ENCODE measurements at places on chromosomes 11 and 22. TPM values are rescaled to one million over a fixed set of nuclear protein-coding genes. Genes with fewer than 3 reads are reported as not detected.

Gene DCHS1
- 5.0 TPM for polyA plus RNA-seq

- no peaks in the 10 kb centered on the region for H3K27me3 ChIP-seq
- H3K27ac ChIP-seq, result no peak overlapping the region
- H3K4me3 ChIP-seq, result no peak overlapping the region
- DNase-seq, result no peak
- no peaks in the 10 kb centered on the region for H3K4me1 ChIP-seq
- no peaks in the 10 kb centered on the region for H3K36me3 ChIP-seq
Measured at GRCh38 chr11:28542561-28542960, 434.4 kb downstream of the METTL15 start.

- H3K36me3 ChIP-seq, result no peaks in the 10 kb centered on the region
- H3K27me3 ChIP-seq, result no peaks in the 10 kb centered on the region
- H3K27ac ChIP-seq, result no peak overlapping the region
- no peak overlapping the region for H3K4me3 ChIP-seq
- H3K4me1 ChIP-seq, result peaks cover 7% of the 10 kb centered on the region
- DNase-seq, result no peak
Measured at GRCh38 chr11:108984523-108984922, 319.7 kb downstream of the DDX10 start.

Gene CELSR1
- polyA plus RNA-seq, result 0.07 TPM

DNA sequence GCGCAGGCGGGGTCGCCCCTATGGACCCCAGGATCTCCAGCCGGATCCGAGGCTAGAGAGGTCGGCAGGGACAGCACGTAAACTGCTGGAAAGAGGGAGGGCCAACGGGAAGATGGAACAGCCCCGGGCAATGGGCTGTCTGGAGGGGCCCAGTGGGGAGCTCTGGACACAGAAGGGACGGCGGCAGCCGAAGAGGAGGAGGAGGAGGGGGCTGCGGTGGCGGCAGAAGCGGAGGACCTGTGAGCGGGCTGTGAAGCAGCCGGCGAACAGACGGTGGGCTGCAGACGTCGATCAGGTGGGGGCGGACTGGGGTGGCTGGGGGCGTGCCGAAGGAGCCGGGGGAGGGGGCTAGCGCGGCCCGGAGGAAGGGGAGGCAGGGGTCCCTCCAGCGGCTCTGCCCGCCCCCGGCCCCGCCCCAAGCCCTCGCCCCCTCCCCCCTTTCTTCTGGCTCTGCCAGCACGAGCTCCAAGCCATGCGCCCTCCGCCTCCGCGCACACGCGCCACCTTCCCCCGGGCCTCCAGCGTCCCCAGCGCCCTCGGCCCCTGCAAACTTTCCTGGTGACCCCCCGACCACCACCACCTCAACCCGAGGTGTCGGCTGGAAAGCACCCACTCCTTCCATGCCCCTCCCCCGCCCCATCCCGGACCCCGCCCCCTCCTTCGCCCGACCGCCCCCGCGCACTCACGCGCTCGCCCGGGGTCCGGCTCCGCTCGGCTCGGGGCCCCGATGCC is 432 bp downstream of the TNKS1BP1 start:
- peak overlapping the region; percentile 73 for H3K4me3 ChIP-seq
- H3K36me3 ChIP-seq, result peaks cover 9% of the 10 kb centered on the region
- peak; percentile 68 for DNase-seq
- no peaks in the 10 kb centered on the region for H3K27me3 ChIP-seq
- peak overlapping the region; percentile 90 for H3K27ac ChIP-seq

DNA sequence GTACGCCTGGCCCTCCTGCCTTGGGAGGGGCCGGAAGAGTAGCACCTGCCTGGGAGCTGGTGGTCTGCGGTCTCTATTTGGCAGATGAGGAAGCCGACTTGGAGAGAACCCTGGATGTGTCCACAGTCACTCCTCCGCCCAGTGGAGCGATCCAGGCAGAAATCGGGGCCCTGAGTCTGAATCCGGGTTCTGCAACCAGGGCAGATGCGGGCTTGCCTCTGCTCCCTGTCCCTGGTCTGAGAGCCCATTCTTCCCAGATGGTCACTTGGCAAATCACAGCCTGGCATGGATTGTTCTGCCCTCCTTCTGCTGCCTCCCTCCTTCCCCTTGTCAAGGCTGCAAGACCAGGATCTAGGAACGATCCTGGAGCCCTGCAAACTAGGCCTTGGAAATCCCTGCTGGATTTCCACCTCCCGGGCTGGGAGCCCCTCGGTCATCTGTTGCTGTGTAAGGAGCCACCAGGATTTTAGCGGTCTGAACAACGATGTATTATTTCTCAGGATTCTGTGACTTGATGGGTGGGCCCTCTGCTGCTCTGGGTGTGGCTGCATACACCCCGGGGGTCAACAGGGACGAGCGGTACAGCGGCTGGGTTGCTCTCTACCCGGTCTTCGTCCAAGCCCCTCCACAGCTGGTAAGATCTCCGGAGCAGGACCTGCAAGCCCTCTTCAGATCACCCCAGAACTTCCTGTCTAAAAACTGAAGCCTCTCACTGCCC is 2.0 kb upstream of the ASCL2 start:
- no peak overlapping the region for H3K4me3 ChIP-seq
- no peaks in the 10 kb centered on the region for H3K4me1 ChIP-seq
- H3K27ac ChIP-seq, result no peak overlapping the region
- H3K27me3 ChIP-seq, result peaks cover 8% of the 10 kb centered on the region

- H3K27me3 ChIP-seq, result no peaks in the 10 kb centered on the region
- H3K36me3 ChIP-seq, result peaks cover 9% of the 10 kb centered on the region
- DNase-seq, result peak; percentile 20
- H3K27ac ChIP-seq, result peak overlapping the region; percentile 94
- H3K4me1 ChIP-seq, result no peaks in the 10 kb centered on the region
Measured at GRCh38 chr11:64916040-64916774, 802 bp downstream of the ATG2A start.

Gene CYP2D6
- 0.06 TPM for polyA plus RNA-seq

DNA sequence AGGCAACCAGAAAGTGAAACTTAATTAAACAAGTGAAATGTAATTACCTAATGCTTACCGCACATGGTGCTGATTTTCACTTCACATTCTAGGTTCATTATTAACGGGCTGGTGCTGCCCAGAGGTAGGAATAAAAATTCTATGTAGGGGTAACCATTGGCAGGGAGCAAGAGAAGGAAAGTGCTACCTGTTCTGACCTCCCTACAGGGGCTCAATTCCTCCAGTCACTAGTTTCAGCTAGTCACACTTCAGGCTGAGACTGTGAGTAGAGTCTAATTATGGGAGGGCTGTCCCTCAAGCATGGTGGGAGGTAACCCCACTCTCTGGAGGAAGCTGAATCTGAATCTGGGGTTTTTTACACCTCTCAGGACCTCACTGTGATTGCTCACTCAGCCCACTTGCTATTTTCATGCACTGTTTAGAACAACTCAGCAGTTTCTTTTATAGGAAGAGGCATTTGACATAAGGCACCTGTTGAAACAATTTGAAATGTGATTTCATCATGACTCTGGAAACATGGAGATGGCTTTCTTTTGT is 75.4 kb downstream of the MAML2 start:
- no peaks in the 10 kb centered on the region for H3K27me3 ChIP-seq
- peaks cover 20% of the 10 kb centered on the region for H3K4me1 ChIP-seq
- peak; percentile 54 for DNase-seq
- H3K4me3 ChIP-seq, result no peak overlapping the region
- H3K27ac ChIP-seq, result no peak overlapping the region
- H3K36me3 ChIP-seq, result no peaks in the 10 kb centered on the region

DNA sequence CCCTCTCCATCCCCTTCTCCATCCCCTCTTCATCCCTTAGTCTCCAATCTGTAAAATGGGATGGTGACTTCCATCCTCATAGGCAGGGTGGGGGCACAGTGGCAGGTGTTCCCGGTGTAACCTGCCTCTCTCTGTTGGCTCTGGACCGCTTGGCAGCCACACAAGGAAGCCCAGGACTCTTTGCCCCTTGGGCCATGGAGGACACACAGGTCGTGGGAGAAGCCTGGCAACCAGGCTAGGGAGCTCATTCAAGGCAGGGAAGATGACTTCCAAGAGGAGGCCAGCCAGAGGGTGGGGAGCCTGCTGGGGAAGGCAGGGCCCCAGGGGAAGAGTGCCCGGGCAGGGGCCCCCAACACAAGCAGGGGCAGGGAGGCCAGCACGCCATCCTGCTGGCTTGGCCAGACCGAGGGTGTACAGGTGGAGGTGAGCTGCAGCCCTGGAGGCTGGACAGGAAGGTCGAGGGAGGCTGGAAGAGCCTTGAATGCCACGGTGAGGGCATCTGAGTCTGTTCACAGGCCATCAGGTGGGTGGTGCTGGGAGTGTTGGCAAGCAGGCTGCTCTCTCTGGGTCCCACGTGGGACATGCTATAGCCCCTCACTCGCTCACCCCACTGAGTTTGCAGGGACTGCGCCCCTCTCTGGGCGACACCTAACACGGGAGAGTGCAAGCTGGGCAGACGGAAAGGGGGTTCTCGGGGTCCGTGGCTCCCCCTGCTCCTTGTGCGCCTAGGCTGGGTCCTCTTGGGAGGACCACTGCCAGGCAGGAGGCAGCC is 15.5 kb upstream of the CTSD start:
- H3K36me3 ChIP-seq, result no peaks in the 10 kb centered on the region
- H3K4me1 ChIP-seq, result peaks cover 7% of the 10 kb centered on the region
- no peak for DNase-seq
- no peaks in the 10 kb centered on the region for H3K27me3 ChIP-seq

Gene RASD2
- not detected for polyA plus RNA-seq
